NAMALWA (cell line): ENCODE measurements at places on chromosomes 7 and 10.

GRCh38 chr7:111483078-111483477 lies 79.2 kb downstream of the IMMP2L start:
- DNase-seq = no peak

DNA sequence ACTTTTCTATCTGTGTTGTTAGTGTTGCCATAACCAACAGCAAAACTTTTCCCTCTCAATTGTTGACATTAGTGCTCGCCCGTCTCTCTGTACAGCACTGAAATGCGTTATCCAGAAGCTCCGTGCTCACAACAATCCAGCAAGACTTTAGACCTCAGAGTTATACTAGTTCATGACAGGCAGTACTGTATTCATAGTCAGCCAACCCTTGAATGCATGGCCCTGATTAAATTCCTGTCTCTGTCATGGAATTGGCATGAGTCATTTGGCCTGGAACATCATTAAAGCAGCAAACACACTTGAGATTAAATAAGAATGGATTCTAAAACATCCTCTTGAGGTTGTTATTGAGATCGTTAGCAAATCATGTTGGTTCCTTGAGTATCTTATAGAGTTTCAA lies 405.5 kb upstream of the C7orf33 start:
- no peak for DNase-seq

GRCh38 chr10:77361426-77361825 lies 276.2 kb downstream of the KCNMA1 start:
- no peak for DNase-seq

- DNase-seq = no peak
These were observed 123.7 kb downstream of the TACC2 start for GRCh38 chr10:122112625-122113160.
